ENCODE measurements at places on chromosomes 3 and 15. TPM values are rescaled to one million over a fixed set of nuclear protein-coding genes. Genes with fewer than 3 reads are reported as not detected.
A peak's percentile ranks its signal among the peaks of the same experiment; 100 is the strongest.

The AGTR1 gene
- total RNA-seq: 0.10 TPM

GRCh38 chr3:6965881-6966280 lies 105.0 kb downstream of the GRM7 start:
- no peak for DNase-seq

The ZMYND10 gene
- total RNA-seq: 5.2 TPM

- no peak for DNase-seq
Observed at GRCh38 chr15:97461226-97461625, 499.3 kb upstream of the ARRDC4 start.

The OPA1 gene
- total RNA-seq: 62.2 TPM

DNA sequence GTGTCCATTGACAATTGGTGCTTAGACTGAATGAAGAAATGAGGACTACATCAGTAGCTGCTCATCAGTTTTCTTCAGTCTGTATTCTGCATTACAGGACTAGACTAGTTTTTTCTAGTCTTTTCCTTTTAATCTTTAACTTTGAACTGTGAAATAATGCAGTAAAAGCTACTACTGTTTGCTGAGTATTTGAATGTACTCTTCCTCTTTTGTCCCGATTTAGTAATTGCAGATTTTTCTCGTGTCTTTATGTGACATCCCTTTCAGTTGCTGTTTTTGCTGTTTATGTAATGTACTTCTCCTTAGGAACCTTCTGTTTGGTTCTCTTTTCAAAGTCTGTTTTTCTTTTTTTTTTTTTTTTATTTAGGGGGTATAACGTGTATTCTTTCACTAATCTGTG lies 17.4 kb downstream of the MFSD1 start:
- DNase-seq: no peak

- DNase-seq: no peak
Observed at GRCh38 chr3:142276781-142277180, 51.4 kb upstream of the GK5 start.

DNA sequence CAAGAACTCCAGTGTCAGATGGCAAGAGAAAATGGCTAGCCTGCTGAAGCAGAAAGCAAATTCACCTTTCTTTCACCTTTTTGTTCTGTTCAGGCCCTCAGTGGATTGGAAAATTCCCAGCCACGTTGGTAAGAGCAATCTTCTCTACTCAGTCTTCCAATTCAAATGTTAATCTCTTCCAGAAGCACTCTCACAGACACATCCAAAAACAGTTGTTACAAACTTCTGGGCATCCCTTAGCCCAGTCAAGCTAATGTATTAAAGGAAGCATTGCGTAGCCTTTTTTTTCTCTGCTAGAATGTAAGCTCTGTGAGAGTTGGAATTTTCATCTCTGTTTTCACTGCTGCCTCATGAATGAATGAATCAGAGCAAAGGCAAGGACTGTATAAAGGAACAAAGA lies 109.2 kb upstream of the ROBO2 start:
- no peak for DNase-seq

DNA sequence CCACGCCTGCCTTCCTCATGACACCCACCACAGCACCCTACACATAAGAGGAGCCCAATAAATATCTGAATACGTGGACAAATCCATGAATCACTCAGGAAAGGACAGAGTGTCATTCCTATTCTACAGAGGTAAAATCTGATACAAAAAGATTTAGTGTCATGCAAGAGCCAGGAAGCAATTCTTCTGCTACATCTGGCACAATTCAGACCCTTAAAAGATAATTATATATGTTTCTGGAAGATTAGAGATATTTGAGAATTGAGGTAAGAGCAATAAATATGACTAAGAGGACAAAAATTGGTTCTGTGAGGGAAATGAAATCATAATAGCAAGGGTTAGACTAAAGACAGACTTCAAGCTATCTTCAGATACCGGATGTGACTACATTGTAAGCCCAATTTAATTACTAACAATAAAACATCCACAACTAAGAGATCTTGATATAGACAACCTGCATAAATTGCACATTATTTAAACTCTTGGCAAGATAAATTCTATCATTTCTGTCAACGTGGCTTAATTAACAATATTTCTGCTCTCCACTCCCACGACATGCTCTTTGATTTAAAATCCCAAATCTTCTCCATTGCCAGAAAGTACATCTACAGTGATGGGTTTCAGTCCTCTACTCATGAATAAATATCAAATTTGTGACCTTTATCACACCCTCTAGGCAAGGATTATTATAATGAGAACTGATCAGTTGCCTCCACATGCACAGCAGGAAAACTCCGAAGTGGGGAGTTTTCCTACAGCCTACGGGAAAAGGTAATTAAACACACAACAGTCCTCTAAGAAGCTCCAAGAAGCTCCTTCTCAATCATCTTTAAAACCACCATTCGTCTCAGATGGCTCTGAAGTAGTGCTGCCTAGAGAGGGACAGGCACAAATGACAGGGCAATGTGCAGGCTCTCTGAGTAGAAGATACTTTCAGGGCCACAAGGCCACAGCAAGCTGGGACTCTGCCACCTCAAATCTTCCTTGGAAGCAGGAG lies 32.6 kb downstream of the MB21D2 start:
- peak; percentile 71 for DNase-seq

The INAFM2 gene
- 25.6 TPM for total RNA-seq

DNA sequence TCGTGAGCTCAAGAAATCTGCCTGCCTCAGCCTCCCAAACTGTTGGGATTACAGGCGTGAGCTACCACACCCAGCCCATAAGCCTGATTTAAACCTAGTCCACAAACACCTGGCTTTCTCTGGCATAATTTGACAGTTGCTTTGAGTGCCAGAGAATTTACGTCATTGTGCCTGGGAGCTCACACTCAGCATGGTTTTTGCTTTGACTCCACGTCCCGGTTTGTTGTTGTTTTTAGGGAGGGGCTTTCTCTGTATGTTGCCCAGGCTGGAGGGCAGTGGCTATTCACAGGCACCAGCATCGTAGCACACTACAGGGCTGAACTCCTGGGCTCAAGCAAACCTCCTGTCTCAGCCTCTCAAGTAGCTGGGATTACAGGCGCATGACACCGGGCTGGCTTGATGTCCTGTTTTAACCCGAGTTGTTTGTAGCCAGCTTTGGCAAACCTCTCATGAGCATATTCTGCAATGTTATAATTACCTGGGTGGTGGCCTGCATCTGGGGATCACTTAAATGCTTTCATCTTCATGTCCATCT lies 32.7 kb downstream of the CEMIP start:
- DNase-seq: no peak

GRCh38 chr15:56608140-56608778 lies 125.0 kb downstream of the ZNF280D start:
- DNase-seq: peak; percentile 65

DNA sequence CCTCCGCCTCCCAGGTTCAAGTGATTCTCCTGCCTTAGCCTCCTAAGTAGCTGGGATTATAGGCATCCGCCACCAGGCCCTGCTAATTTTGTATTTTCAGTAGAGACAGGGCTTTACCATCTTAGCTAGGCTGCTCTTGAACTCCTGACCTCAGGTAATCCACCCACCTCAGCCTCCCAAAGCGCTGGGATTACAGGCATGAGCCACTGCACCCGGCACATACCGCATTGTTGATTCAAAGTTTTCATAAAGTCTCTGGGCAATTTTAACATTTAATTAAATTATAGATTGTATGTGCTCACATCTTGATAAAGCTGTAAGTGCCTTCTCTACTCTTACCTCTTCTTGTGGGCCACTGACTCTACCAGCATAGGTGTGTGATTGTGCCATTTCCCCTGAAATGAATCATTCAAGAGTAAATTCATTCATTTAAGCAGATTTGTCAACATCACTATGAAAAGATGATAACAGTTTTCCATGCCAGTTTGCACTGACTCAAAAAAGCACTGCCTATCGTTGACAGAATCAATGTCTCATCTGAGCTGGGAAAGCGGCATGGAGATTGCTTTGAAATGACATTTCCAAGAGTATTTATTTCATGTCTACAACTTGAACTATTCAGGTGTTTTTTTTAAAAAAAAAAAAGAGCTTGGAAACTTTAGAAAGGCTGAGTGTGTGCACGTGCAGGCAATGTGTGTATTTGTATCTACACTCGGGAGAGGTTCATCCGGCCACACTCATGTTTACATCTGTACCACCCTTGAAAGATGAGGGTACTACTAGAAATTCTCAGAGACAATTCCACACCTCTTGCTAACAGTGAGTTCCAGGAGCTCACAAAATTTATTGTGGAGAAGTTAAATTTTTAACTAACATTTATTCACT lies 3.5 kb downstream of the BCL2A1 start:
- DNase-seq: no peak

DNA sequence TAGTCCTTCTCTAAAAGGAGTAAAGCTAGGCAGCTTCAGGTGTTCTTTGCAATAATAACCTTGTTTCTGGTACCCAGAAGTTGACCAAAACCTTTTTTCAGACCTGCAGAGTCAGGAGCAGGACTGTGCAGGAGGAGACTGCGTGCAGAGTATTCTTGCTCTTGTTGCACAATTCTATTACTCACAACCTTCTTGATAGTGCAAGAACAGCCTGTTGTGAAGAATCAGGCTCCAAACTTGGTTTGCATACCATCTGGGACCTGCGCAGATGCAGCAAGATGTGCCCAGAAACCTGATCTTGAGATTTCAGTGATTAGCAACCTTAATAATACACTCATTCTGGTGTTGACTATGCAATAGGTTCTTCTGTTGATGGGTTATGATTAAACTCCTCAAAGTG lies 111.9 kb downstream of the ATG7 start:
- DNase-seq: peak; percentile 18

- DNase-seq: no peak
Observed at GRCh38 chr3:60599586-60599985, 651.7 kb downstream of the FHIT start.

The HDC gene
- not detected for total RNA-seq

The EPHB3 gene
- 5.5 TPM for total RNA-seq

DNA sequence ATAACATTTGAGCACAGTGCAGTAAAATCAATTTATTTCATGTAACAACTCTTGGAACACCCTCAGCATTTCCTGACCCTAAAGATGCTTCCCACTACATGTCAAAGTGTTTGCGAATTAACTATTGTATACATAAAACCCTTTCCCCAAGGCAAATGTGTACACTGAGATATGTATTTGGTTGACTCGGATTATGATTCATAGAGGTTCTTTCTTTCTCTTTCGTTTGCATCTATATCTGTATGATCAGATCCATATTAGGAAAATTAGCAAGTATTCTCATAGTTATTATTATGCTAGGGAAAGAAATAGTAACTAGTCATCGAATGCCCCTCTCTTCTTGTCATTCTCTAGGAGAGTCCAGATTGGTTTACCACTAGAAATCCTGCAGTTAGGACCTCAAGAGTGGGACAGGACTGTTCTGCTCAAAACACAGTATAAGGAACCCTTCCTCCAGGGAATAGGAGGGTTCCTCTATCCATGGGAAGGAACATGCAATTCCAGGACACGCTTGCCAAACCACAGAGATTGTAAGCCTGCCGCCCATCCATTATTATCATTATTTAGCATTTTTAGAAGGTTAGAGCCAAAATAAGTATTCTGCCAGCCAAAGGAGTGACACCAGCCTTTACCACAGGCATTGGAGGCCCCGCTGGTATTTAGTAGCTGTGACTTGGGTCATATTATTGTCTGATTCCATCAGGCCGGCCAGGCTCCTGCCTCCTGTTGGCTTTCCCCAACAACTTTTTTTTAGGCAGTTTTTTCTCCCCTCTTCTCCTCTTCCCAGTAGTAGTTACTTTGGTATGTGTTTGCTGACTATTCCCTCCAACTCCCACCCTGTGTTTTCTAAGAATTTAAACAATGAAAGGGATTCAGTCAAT lies 100.7 kb downstream of the GALK2 start:
- peak; percentile 81 for DNase-seq

- peak; percentile 69 for DNase-seq
Observed at GRCh38 chr3:189557824-189558223, 73.4 kb upstream of the TP63 start.

GRCh38 chr15:37107744-37108380 lies 7.5 kb upstream of the MEIS2 start:
- no peak for DNase-seq

GRCh38 chr3:123401836-123402530 lies 46.9 kb downstream of the ADCY5 start:
- no peak for DNase-seq

The OCA2 gene
- not detected for total RNA-seq

GRCh38 chr3:64417816-64418215 lies 192.6 kb upstream of the PRICKLE2 start:
- peak; percentile 71 for DNase-seq

- DNase-seq: no peak
Observed at GRCh38 chr3:155370198-155370597, 76.7 kb upstream of the STRIT1 start.

DNA sequence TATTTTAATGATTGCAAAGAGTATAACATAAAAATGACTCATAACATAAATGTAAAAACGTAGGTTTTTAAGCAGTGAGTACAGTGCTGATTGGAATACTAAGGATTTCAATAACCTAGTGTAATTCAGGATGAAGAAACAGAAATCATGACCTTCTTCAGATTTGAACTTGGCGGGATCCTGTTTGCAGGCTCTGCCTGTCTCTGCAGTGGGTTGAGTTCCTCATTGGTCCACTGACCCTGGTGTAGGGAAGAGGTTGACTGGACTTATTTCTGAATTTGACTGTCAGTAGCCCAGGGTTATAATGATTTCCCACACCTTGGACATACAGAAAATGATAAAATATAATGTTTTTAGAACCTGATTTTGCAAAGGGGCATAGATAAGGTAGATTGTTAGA lies 171.7 kb downstream of the FNDC3B start:
- no peak for DNase-seq

DNA sequence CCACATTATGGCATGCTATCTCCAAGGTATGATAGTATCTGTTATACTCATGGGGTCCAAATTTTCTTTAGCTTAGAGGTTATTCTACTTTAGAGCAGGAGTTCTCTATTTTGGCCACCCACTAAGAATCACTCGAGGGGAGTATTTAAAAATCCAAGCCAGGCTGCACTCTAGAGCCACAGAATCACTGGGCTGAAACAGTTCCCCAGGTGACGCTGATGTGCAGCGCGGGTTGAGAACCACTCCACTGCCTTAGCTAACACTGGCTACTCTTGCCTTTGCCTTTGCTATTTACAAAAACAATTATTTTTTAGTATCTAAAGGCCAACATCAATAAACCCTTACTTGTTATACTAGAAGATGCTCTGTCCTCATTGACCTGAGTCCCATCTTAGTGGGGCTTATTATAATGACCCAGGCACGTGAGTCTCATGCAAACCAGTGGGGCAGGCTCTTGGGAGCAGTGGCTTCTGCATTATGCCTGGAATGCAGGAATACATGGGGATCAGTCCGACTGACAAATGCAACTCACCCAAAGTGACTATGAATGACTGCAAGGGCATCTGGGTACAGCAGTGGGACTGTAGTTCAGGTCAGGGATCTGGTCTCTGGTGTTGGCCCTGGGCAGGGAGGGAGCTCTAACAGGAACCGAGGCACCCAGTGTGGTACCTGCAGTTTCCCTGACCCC lies 21.7 kb upstream of the CGNL1 start:
- no peak for DNase-seq

GRCh38 chr3:141201122-141201521 lies 30.5 kb upstream of the PXYLP1 start:
- no peak for DNase-seq

The PYGO1 gene
- total RNA-seq: 9.7 TPM
